ENCODE measurements at places on chromosomes 16 and 17.

DNA sequence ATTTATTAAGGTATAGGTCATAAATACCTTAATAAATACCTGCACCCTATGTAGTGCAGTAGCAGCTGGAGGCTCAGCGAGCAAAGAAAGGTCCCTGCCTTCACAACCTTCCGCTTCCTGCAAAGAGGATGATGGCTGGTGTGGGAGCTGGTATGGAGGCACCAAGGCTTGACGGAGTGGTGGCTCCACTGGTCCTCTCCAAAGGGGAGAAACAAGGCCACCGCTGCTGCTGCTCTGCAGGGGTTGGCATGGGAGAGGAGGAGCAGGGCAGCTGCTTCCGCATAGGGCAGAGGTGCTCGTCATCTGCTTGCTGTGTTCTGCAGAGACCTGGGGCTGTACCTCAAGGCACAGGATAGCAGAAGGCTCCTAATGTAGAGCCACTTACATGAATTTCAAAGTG is 52.8 kb downstream of the NDEL1 start:
- DNase-seq, result no peak

DNA sequence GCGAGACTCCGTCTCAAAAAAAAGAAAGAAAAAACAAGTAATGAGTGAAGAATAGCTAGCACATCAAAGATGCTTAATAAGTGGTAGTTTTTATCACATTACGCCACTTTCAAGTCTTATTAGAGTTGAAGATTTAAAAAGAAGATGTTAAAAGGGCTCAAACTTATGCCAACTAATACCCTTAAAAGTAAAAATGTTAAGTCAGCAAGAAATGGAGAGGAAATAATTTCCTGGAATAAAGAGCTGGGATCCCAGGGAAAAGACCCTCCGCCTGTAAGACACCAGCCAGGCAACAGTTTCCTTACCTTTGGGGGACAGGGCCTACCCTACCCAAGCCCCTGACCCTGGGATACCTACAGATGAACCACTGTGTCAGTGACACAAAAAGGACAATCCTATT is 3.6 kb downstream of the XPO6 start:
- DNase-seq, result no peak

GRCh38 chr16:85757341-85757822 is 6.5 kb upstream of the C16orf74 start:
- DNase-seq, result no peak

- no peak for DNase-seq
These were observed 6.6 kb downstream of the POLR2C start for GRCh38 chr16:57469046-57469445.
